ENCODE measurements at places on chromosomes 13 and 19.

DNA sequence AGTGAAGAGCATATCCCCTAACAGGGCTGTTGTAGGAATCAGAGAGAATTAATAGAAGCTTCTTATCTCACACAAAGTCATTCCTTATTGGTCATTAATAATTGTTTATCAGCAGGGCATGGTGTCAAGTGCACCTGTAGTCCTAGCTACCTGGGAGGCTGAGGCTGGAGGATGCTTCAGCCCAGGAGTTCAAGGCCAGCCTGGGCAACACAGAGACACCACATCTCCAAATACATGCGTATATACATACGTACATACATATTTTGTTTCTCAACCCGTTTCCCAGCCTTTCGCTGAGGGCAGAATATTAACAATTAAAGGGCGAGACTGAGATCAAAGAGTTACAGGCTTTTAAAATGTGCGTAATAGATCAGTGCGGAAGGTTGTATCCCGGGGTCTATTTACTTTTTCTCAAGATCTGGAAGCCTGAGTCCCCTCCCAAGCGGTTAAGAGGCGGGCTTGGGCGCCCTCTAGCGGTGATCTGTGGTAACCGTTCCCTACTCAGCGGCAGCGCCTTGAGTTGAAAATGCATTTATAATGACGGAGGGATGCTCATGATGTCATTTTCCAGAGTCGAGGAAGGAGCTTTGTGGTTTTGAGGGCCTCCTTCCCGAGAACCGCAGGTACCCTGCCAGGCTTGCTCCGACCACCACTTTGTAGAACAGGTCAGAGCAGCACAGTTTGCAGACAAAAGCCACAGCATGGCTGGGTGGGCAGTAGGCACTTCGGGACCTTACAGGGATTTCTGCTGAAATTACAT is 169.6 kb upstream of the GPR12 start:
- no peaks in the 10 kb centered on the region for H3K36me3 ChIP-seq
- H3K4me3 ChIP-seq: peak overlapping the region; percentile 16
- peak; percentile 67 for DNase-seq
- H3K27me3 ChIP-seq: no peaks in the 10 kb centered on the region
- H3K27ac ChIP-seq: no peak overlapping the region

- no peaks in the 10 kb centered on the region for H3K36me3 ChIP-seq
- DNase-seq: no peak
- 0 out of 2 replicates have a peak, but pooled peaks cover 4% of the 10 kb centered on the region for H3K4me1 ChIP-seq
- H3K27me3 ChIP-seq: no peaks in the 10 kb centered on the region
- H3K27ac ChIP-seq: no peak overlapping the region
- no peak overlapping the region for H3K4me3 ChIP-seq
These were observed 900.2 kb downstream of the DIAPH3 start for GRCh38 chr13:59263531-59263930.

- no peak overlapping the region for H3K27ac ChIP-seq
- DNase-seq: peak; percentile 29
- no peak overlapping the region for H3K4me3 ChIP-seq
- no peaks in the 10 kb centered on the region for H3K36me3 ChIP-seq
- no peaks in the 10 kb centered on the region for H3K27me3 ChIP-seq
These were observed 88.4 kb upstream of the ZNF492 start for GRCh38 chr19:22545751-22546150.

GRCh38 chr13:80939581-80939980 is 598.7 kb upstream of the SPRY2 start:
- no peak overlapping the region for H3K4me3 ChIP-seq
- no peaks in the 10 kb centered on the region for H3K27me3 ChIP-seq
- no peak overlapping the region for H3K27ac ChIP-seq

- no peak for DNase-seq
- H3K4me3 ChIP-seq: no peak overlapping the region
- no peaks in the 10 kb centered on the region for H3K27me3 ChIP-seq
- peaks cover 1% of the 10 kb centered on the region for H3K4me1 ChIP-seq
- H3K27ac ChIP-seq: no peak overlapping the region
These were observed 1.2 kb downstream of the EPS15L1 start for GRCh38 chr19:16470541-16470910.

- H3K36me3 ChIP-seq: no peaks in the 10 kb centered on the region
- no peak overlapping the region for H3K4me3 ChIP-seq
- no peaks in the 10 kb centered on the region for H3K27me3 ChIP-seq
- H3K27ac ChIP-seq: no peak overlapping the region
These were observed 20.6 kb upstream of the USP29 start for GRCh38 chr19:57099199-57099661.

DNA sequence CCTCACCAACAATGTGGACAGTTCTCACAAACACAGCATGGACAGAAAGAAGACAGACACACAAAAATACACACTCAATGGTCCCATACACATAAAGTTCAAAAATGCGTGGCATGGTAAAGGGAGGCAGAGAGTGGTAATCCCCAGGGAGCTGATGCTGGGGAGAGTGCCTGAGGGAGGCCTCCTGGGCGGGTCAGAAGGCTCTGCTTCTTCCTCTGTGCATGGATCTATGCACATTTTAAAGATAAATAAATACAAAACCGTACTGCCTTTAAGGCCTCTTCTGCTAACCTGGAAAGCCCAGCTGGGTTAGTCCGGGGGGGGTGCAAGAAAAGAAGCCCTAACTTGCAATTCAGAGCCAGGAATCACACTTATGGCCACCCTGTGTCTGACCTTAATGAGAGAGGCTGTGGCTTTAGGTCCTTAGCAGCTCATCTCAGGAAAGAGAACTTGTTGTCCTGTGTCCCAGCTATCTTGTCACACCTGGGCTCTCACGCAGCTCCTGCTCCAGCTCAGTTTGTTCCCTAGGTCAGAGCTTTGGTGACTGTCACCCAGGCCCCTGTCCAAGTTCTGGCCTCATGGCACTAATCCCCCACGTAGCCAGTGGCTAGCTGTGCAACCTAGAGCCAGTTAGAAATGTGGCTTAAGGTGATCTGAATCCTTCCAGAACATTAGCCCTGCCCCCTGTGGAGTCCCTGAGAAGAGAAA is 28.5 kb downstream of the POP4 start:
- H3K27ac ChIP-seq: no peak overlapping the region
- H3K4me3 ChIP-seq: no peak overlapping the region
- no peak for DNase-seq
- H3K4me1 ChIP-seq: no peaks in the 10 kb centered on the region
- no peaks in the 10 kb centered on the region for H3K36me3 ChIP-seq
- no peaks in the 10 kb centered on the region for H3K27me3 ChIP-seq

DNA sequence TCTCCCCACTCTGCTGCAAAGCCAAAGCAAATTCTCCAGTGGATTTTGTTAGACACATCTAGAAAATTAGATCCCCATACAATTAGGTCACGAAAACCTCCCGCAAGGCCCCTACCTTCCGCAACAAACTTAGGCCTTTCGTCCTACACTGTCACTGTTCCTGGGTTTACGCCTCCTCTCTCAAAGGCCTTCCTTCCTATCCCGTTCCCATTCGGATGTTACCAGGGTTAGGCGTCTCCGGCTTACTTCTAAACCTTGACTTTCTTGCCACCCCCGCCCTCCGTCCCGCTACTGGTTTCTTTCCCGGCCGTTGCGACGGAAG is 754 bp downstream of the RNF6 start:
- DNase-seq: no peak
- no peaks in the 10 kb centered on the region for H3K27me3 ChIP-seq
- H3K36me3 ChIP-seq: peaks cover 5% of the 10 kb centered on the region
- H3K4me1 ChIP-seq: no peaks in the 10 kb centered on the region
- H3K27ac ChIP-seq: no peak overlapping the region
- peak overlapping the region; percentile 79 for H3K4me3 ChIP-seq

GRCh38 chr13:59043016-59043415 is 1120.7 kb downstream of the DIAPH3 start:
- no peaks in the 10 kb centered on the region for H3K36me3 ChIP-seq
- no peaks in the 10 kb centered on the region for H3K27me3 ChIP-seq
- H3K27ac ChIP-seq: no peak overlapping the region
- DNase-seq: no peak
- no peaks in the 10 kb centered on the region for H3K4me1 ChIP-seq

- no peaks in the 10 kb centered on the region for H3K36me3 ChIP-seq
- no peak for DNase-seq
- H3K4me1 ChIP-seq: no peaks in the 10 kb centered on the region
These were observed 146.3 kb upstream of the WASF3 start for GRCh38 chr13:26411206-26411605.

DNA sequence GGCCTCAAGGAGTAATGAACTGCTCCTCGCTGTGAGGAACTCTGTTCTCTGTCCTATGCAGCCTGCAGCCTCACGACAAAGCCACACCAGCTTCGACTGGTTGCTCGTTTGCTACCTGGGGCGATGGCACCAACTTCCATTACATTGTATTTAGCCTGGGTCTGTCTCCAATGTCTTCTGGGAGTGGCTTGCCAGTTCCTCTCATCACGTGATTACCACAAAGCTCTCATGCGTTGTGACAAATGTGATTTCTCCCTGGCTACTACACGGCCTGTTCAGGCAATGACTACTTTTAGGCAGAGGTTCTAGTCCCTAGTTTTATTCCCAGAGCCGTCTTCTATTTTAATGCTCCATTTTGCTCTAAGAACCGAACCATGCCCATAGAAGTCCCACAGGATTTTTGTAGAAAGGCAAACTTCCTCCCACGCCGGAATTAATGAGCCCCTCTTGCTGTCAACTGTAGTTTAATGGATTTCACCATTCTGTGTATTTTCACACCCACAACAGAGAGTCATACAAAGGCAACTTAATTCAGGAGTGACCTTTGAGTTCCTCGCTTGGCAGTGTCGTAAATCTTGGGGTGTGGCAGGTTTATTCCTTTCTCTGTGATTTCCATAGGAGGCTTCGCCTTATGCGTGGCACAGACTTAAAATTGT is 351.9 kb downstream of the EFNB2 start:
- H3K4me3 ChIP-seq: no peak overlapping the region
- H3K27me3 ChIP-seq: no peaks in the 10 kb centered on the region
- no peaks in the 10 kb centered on the region for H3K4me1 ChIP-seq
- H3K36me3 ChIP-seq: no peaks in the 10 kb centered on the region

GRCh38 chr19:38597075-38597474 is 20.7 kb downstream of the MAP4K1 start:
- H3K27ac ChIP-seq: no peak overlapping the region
- H3K36me3 ChIP-seq: no peaks in the 10 kb centered on the region
- no peaks in the 10 kb centered on the region for H3K27me3 ChIP-seq
- H3K4me3 ChIP-seq: no peak overlapping the region
- H3K4me1 ChIP-seq: no peaks in the 10 kb centered on the region

DNA sequence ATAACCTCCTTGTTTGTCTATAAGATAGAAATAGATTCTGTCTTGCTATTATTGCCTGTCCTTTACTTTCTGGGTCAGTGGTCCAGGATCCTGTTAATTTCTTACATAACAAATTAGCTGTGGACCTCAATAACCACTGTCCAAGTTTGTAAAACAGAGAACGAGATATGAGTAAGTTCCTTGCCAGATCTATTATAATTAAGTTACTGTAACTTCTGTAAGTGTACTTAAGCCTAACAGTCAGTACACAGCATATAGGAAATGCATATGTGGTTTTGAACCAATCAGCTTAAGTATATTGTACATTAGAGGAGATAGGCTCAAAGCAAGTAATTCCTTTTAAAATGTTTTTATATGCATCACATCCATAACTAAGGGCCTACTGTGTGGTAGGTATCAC is 34.9 kb downstream of the HTR2A start:
- H3K27me3 ChIP-seq: no peaks in the 10 kb centered on the region
- no peak for DNase-seq

DNA sequence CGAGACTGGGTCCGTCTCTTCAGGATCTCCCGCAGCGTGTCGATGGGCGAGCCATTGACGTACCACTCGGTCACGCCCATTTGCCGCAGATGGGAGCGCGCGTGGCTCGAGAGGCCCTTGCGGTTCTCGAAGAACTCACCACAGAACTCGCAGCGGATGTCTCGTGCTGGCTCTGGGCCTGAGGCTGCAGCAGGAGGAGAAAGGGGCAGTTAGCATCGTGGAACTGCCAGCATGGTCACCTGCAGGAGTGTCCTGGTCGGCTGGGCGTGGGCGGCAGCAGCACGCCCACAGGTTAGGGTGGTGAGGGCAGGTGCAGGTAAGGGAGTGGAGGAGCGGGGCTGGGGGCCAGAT is 8.5 kb upstream of the AKAP8L start:
- H3K4me3 ChIP-seq: no peak overlapping the region
- H3K27ac ChIP-seq: no peak overlapping the region
- no peak for DNase-seq
- H3K36me3 ChIP-seq: peaks cover 29% of the 10 kb centered on the region

DNA sequence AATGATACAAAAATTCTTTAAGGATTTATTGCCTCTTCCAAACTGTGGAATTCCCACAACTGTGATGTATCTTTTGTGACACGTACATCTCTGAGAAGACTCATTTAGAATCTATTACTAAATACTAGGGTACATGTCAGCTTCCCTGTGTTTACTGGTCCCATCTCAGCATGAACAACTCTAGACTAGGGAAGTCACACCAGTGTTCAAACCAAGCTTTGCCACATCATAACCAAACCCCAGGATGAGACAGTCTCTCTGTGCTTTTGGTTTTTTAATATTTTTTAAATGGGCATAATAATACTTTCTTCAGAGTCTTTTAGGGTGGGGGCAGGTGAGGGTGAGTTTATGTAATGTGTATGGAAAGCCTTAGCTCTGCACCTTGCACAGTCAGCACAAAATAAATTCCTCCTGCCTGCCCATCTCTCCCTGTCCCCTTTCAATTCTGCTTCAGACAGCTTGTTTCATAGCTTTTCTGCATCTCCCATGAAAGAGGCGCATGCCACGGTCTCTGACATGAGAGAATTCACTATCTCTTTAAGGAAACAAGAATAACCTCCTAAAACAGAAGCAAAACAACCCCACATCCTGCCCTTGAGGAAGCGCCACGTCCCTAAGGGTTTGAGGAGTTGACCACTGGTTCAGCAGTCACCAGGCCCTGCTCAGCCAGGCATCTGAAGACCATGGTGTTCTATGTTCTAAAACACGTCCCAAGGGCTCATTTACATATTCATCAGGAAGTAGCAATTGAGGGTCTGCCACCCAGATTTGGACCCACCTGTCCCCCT is 174.5 kb downstream of the USP12 start:
- H3K36me3 ChIP-seq: no peaks in the 10 kb centered on the region
- no peaks in the 10 kb centered on the region for H3K27me3 ChIP-seq
- no peak for DNase-seq

- DNase-seq: no peak
- no peak overlapping the region for H3K4me3 ChIP-seq
- no peaks in the 10 kb centered on the region for H3K36me3 ChIP-seq
- H3K4me1 ChIP-seq: no peaks in the 10 kb centered on the region
- H3K27me3 ChIP-seq: no peaks in the 10 kb centered on the region
These were observed 142.1 kb downstream of the PDS5B start for GRCh38 chr13:32728327-32728726.

DNA sequence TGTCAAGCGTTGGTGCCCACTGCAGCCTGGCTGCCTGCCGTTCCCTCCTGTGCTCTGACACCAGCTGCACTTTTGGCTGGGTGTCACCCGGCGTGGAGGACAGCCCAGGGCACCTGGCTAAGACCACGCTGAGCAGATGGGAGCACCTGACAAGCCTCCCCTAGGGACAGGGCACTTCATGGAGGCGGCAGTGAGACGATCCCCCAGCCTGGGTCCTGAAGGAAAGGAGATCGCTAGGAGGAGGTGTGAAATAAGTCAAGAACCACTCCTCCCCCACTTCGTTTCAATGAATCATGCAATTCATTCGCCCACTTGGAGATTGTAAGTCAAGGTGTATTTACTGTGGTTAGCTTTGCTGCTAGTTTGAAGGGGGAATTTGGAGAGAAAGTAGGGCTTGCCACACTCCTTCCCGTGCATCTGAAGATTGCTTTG is 38.8 kb downstream of the VSTM2B start:
- 0 out of 2 replicates have a peak, but pooled peaks cover 2% of the 10 kb centered on the region for H3K4me1 ChIP-seq
- no peaks in the 10 kb centered on the region for H3K36me3 ChIP-seq
- no peak overlapping the region for H3K27ac ChIP-seq
- no peak overlapping the region for H3K4me3 ChIP-seq
- DNase-seq: no peak
- H3K27me3 ChIP-seq: no peaks in the 10 kb centered on the region

- no peaks in the 10 kb centered on the region for H3K27me3 ChIP-seq
- no peak for DNase-seq
- H3K4me3 ChIP-seq: no peak overlapping the region
- H3K27ac ChIP-seq: no peak overlapping the region
- H3K36me3 ChIP-seq: no peaks in the 10 kb centered on the region
These were observed 13.3 kb downstream of the ZC3H4 start for GRCh38 chr19:47100290-47100689.
